ENCODE measurements at places on chromosomes 4 and X. TPM values are rescaled to one million over a fixed set of nuclear protein-coding genes. Genes with fewer than 3 reads are reported as not detected.

VSIG4 gene
- 157 TPM for total RNA-seq

TLR6 gene
- total RNA-seq = 0.11 TPM

TBX22 gene
- total RNA-seq = not detected

NPY1R gene
- 248 TPM for total RNA-seq

CYTL1 gene
- 0.85 TPM for total RNA-seq

SLC34A2 gene
- not detected for total RNA-seq
